Nasal cavity respiratory epithelium epithelial cell of viscerocranial mucosa (primary cell): ENCODE measurements at places on chromosomes 12 and 14. TPM values are rescaled to one million over a fixed set of nuclear protein-coding genes. Genes with fewer than 3 reads are reported as not detected.

The CCDC38 gene
- under 0.01 TPM in 1 of 2 replicates, not detected in the other for total RNA-seq

The SOAT2 gene
- total RNA-seq = not detected in 2 replicates

The PSMD9 gene
- 47.5 and 112 TPM in 2 replicates for total RNA-seq

The RNF212B gene
- total RNA-seq = not detected in 2 replicates

The KITLG gene
- 53.8 and 76.2 TPM in 2 replicates for total RNA-seq

The NPFF gene
- total RNA-seq = not detected in 2 replicates

The CACNA2D4 gene
- total RNA-seq = under 0.01 and 0.07 TPM in 2 replicates

The PIP4P1 gene
- total RNA-seq = 17.4 and 27.3 TPM in 2 replicates

The PMCH gene
- not detected in 2 replicates for total RNA-seq

The SLC2A14 gene
- under 0.01 TPM in 1 of 2 replicates, not detected in the other for total RNA-seq

The EFS gene
- 6.2 and 14.2 TPM in 2 replicates for total RNA-seq

The FOXG1 gene
- 0.34 and 3.7 TPM in 2 replicates for total RNA-seq

The AJUBA gene
- total RNA-seq = 155 and 317 TPM in 2 replicates

The PRB2 gene
- not detected in 2 replicates for total RNA-seq

The MYO1H gene
- under 0.01 TPM in 1 of 2 replicates, not detected in the other for total RNA-seq

The BCL2L14 gene
- not detected in 2 replicates for total RNA-seq

The DPPA3 gene
- total RNA-seq = not detected in 2 replicates

The TM7SF3 gene
- 357 and 478 TPM in 2 replicates for total RNA-seq

The CHGA gene
- under 0.01 TPM in 1 of 2 replicates, not detected in the other for total RNA-seq

The PTCSC3 gene
- total RNA-seq = not detected in 2 replicates

The LTBR gene
- 60.1 and 95.4 TPM in 2 replicates for total RNA-seq

The MYO1A gene
- 0.14 and 0.34 TPM in 2 replicates for total RNA-seq

The IPO8 gene
- 28.7 and 54.5 TPM in 2 replicates for total RNA-seq

The CPSF6 gene
- 31.2 and 35.5 TPM in 2 replicates for total RNA-seq

The TGM1 gene
- 87.8 and 123 TPM in 2 replicates for total RNA-seq

The TIMELESS gene
- total RNA-seq = 6.8 and 7.1 TPM in 2 replicates

The GON7 gene
- 8.0 and 8.2 TPM in 2 replicates for total RNA-seq

The DIO2 gene
- 0.07 and 0.68 TPM in 2 replicates for total RNA-seq

The ADAMTS20 gene
- total RNA-seq = not detected in 2 replicates

The ADGRD1 gene
- total RNA-seq = not detected in 2 replicates

The DBX2 gene
- not detected in 2 replicates for total RNA-seq

The TESPA1 gene
- not detected in 2 replicates for total RNA-seq

The PIWIL1 gene
- not detected in 2 replicates for total RNA-seq

The MMP17 gene
- 2.3 and 9.9 TPM in 2 replicates for total RNA-seq

The NRL gene
- total RNA-seq = 1.1 and 1.7 TPM in 2 replicates

The DLK1 gene
- not detected in 2 replicates for total RNA-seq

The MAP3K9 gene
- 12.6 and 29.6 TPM in 2 replicates for total RNA-seq

The DNAI7 gene
- under 0.01 and 0.07 TPM in 2 replicates for total RNA-seq

The INHBC gene
- total RNA-seq = not detected in 2 replicates

The FKBP3 gene
- total RNA-seq = 22.6 and 33.2 TPM in 2 replicates

The BTG1 gene
- 16.4 and 55.7 TPM in 2 replicates for total RNA-seq

The LYZ gene
- 0.07 TPM in 1 of 2 replicates, not detected in the other for total RNA-seq

The C12orf56 gene
- total RNA-seq = 1.7 and 2.3 TPM in 2 replicates

The TEX22 gene
- total RNA-seq = 0.28 and 0.34 TPM in 2 replicates

The CLEC4C gene
- total RNA-seq = not detected in 2 replicates

The NOS1 gene
- total RNA-seq = under 0.01 and 3.1 TPM in 2 replicates

The SCYL2 gene
- total RNA-seq = 56.2 and 58.8 TPM in 2 replicates

The GARIN6 gene
- not detected in 2 replicates for total RNA-seq

The STYX gene
- 19.0 and 23.9 TPM in 2 replicates for total RNA-seq

The ABCB9 gene
- total RNA-seq = 3.4 and 5.0 TPM in 2 replicates

The SDR9C7 gene
- 0.28 and 2.7 TPM in 2 replicates for total RNA-seq

The E2F7 gene
- 9.4 and 12.3 TPM in 2 replicates for total RNA-seq

The KRT74 gene
- total RNA-seq = 0.36 TPM in 1 of 2 replicates, not detected in the other

The ASB2 gene
- under 0.01 and 0.43 TPM in 2 replicates for total RNA-seq
